Left lung (tissue), 14 donors: ENCODE measurements at places on chromosomes 13 and 19. TPM values are rescaled to one million over a fixed set of nuclear protein-coding genes. Genes with fewer than 3 reads are reported as not detected.

Gene LAIR1
- 66.9 TPM for total RNA-seq

Gene ZNF544
- 25.4 TPM for total RNA-seq

Gene CEACAM3
- 0.87 TPM for total RNA-seq

Gene ZNF763
- total RNA-seq, result 5.7 TPM

Gene CACNG7
- total RNA-seq, result not detected

DNA sequence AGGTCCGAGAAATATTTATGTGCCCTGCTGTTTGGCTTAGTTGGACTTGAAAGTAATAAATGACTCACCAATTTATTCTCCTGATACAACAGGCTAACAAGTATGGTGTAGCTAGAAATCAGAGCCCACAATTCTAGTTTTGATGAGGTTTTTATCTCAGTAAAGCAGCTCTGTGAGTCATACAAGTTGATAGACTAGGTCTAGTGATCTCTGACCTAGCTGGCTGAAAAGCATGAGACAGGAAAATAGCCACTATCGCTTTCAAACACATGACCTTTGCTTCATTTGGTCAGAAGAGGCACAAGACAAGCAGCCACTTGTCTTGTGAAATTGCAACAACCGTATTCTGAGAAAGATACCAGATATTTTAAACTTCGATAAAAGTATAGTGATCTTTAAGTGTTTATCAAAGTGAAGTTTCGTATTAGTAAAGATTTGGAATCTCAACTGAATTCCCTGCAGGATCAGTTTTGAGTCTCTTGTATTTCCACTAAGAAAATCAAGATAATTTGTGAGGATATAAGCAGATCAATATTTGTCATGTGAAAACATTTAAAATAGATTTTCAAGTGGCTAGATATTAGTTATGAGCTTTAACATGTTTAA, 126.7 kb downstream of the MAB21L1 start:
- H3K27ac ChIP-seq, result no peak overlapping the region
- H3K4me1 ChIP-seq, result no peaks in the 10 kb centered on the region
- H3K36me3 ChIP-seq, result no peaks in the 10 kb centered on the region
- H3K27me3 ChIP-seq, result no peaks in the 10 kb centered on the region

GRCh38 chr19:52095172-52096014, at the start of gene ZNF841:
TSS of gene ZNF841 (minus strand) at chr19:52095765. CDS start at chr19:52084801, 10,964 bp downstream.
- H3K4me3 ChIP-seq, result peak within 1 kb of the TSS; percentile 86
- peaks cover 13% of the 10 kb centered on the region for H3K4me1 ChIP-seq
- peak within 1 kb of the TSS; percentile 81 for H3K27ac ChIP-seq

DNA sequence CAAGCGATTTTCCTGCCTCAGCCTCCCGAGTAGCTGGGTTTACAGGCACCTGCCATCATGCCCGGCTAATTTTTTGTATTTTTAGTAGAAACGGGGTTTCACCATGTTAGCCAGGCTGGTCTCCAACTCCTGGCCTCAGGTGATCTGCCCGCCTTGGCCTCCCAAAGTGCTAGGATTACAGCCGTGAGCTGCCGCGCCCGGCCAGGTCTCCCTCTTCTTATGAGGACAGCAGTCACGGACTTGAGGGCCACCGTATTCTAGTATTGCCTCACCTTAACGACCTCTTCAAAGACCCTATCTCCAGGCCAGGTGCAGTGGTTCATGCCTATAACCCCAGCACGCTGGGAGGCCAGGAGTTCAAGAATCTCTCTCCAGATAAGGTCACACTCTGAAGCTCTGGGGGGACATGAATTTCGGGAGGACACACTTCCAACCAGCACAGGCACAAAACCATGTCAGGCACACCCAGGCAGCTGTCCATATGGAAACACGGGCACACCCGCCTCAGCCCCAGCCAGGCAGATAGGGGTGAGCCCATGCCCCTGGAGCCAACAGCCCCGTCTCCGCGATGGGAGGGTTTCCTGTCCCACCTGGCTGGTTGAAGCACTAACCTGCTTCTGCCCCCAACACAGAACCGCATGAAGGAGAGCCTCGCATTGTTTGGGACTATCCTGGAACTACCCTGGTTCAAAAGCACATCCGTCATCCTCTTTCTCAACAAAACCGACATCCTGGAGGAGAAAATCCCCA, 21.3 kb upstream of the S1PR4 start:
- no peaks in the 10 kb centered on the region for H3K36me3 ChIP-seq
- no peak overlapping the region for H3K4me3 ChIP-seq
- H3K4me1 ChIP-seq, result no peaks in the 10 kb centered on the region
- no peak overlapping the region for H3K27ac ChIP-seq

DNA sequence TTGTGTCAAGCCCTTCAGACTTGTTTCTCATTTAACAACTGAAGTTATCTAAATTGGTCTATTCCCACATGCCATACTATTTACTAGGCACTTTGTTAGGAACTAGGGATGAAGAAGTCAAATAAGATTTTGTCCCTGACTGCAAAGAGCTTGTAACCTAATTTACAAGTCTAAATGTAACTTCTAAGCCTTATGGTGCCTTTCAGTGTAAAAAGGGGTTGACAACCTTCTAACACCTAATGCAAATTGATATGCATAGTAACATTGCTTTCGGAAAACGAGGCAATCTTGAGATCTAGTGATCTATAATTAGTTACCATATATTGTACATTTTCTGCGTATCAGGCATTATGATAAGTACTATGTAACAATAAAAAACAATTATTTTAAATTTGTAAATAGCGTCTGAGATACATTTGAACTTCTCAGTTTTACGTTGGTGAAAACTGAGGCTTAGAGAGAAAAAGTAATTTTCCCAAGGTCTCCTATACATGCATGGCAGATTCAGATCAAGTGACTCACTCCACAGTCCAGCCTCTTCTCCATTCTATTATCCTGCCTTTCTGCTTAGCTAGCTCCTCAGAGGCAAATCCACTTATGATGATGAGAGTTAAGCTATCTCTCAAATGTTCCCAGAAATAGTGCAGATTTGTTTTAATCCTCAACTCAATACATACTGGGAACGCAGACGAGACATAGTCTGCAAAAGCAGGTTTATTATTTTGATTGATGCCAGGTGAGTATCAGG, 764.9 kb upstream of the SLITRK5 start:
- no peaks in the 10 kb centered on the region for H3K4me1 ChIP-seq
- no peak for DNase-seq
- no peaks in the 10 kb centered on the region for H3K27me3 ChIP-seq
- no peak overlapping the region for H3K27ac ChIP-seq

DNA sequence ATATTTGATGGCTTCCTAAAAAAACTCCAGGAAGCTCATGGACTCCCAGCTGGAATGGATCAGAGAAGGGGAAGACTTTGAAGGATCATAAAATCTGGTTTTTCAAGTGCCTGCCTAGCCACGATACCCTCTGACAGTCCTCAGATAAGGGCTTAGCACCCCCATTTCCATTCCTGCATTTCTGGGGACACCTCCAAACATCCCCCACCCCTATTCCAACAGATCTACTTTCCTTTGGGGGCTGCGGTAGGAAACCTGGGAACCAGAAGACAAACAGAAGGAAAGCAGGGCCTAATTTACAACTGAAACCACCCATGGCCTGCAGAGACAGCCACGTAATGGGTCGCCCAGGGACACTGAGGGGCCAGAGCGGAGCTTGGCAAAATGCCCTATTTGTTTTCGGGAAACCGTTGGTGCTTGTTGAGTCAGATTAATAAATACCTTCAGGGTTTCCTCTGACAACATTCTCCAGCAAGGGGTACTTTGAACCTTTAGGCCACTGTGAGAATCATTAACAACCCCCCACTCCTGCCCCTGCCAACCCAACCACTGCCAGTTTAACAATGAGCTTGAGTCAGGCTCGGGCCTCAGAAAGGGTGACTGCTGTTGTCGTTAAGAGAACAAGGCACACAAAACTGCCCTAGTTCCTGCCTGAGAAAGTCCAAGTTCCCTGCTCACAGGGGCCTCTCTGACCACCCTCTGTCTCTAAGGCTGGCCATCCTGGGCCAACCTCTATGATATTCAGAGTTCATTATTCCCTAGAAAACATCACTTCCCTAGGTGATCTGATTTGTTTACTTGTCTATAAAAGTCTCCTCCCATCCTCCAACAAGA, 23.5 kb downstream of the RHPN2 start:
- H3K27me3 ChIP-seq, result no peaks in the 10 kb centered on the region
- no peaks in the 10 kb centered on the region for H3K36me3 ChIP-seq
- H3K4me3 ChIP-seq, result no peak overlapping the region
- H3K4me1 ChIP-seq, result no peaks in the 10 kb centered on the region
- DNase-seq, result no peak
- H3K27ac ChIP-seq, result no peak overlapping the region

- no peaks in the 10 kb centered on the region for H3K27me3 ChIP-seq
- H3K27ac ChIP-seq, result no peak overlapping the region
- H3K4me1 ChIP-seq, result no peaks in the 10 kb centered on the region
- H3K36me3 ChIP-seq, result peaks cover 46% of the 10 kb centered on the region
Observed at GRCh38 chr13:112567161-112567862, 20.6 kb downstream of the TUBGCP3 start.

DNA sequence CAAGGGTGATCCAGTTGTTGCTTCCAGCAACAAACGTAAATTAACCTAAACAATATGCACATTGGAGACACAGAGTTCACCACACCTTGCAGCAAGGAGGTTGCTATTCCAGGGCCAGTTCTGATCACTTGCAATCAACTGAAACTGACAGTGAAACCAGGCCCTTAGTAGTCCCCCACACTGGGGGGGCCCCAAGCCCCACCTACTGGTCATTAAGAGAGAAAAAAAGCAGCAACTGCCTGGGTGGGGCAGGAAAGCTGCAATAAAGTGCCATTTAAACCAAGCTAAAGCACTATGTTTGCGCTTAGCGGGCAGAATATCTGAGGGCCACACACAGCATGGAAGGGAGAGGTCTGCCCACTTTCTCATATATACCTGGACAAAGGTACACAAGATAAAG, 51.5 kb downstream of the ATP7B start:
- no peaks in the 10 kb centered on the region for H3K27me3 ChIP-seq
- no peaks in the 10 kb centered on the region for H3K4me1 ChIP-seq
- DNase-seq, result no peak
- H3K36me3 ChIP-seq, result no peaks in the 10 kb centered on the region
- H3K27ac ChIP-seq, result no peak overlapping the region

GRCh38 chr19:22052644-22053013, 345 bp downstream of the ZNF257 start:
- no peaks in the 10 kb centered on the region for H3K36me3 ChIP-seq
- no peak overlapping the region for H3K27ac ChIP-seq
- DNase-seq, result peak; percentile 78
- no peaks in the 10 kb centered on the region for H3K27me3 ChIP-seq

DNA sequence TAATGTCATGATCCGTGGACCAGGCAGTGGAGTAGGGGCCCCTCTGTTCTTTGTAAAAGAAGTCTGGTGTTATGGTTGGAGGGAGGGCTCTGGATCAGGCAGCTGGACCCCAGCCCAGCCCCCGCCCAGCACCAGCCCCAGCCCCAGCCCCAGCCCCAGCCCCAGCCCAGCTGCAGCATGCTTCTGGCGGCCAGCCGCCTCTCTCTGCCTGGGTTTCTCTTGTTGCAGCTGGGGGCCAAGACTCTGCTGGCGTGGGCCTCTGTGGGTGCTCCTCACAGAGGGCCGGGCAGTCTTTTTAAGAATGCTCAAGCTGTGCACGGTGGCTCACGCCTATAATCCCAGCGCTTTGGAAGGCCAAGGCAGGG, 17.9 kb downstream of the DOT1L start:
- H3K27ac ChIP-seq, result no peak overlapping the region
- H3K36me3 ChIP-seq, result no peaks in the 10 kb centered on the region
- peaks cover 18% of the 10 kb centered on the region for H3K4me1 ChIP-seq

DNA sequence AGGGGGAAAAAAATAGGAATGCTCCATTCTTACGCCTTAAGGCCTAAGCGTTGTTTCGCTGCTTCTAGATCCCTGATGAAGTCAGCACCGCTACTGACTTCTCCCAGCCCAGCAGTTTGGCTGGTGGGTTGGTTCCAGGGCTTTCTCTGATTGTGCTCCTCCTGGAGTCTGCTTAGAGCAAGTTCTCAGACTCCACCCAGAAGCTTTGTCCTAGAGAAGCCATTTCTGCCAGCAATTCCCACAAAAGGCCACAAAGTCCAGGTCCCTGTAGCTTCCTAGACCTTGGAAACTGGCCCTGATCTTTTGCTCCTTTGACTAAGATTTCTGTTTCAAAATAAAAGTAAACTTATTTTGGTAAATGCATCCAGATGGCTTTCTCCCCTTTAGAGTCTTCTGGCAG, 65.4 kb downstream of the KCTD12 start:
- no peaks in the 10 kb centered on the region for H3K27me3 ChIP-seq
- H3K36me3 ChIP-seq, result no peaks in the 10 kb centered on the region
- H3K27ac ChIP-seq, result no peak overlapping the region
- no peak overlapping the region for H3K4me3 ChIP-seq

DNA sequence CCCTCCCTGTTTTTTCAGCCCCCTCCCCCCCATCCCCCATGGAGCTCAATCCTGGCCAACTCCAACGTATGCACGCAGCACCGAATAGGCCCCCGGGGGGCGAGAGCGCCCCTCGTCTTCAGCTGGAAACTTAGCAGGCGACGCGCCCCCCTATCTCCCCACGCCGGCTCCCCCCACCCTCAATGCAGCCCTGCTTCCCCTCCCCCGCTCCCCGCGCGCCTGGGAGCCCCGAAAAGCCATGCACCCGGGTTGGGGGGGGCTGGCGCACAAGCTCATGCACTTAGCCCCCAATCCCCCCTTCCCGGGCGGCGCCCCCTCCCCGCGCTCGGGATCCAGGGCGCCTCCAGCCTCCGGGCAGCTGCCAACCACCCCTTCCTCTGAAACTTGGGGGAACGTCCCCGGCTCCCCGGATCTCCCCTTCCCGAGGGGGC, 508 bp downstream of the ZBTB7A start:
- H3K4me1 ChIP-seq, result peaks cover 25% of the 10 kb centered on the region
- peak overlapping the region; percentile 93 for H3K4me3 ChIP-seq
- peak overlapping the region; percentile 96 for H3K27ac ChIP-seq
- DNase-seq, result no peak
- H3K36me3 ChIP-seq, result no peaks in the 10 kb centered on the region

- no peaks in the 10 kb centered on the region for H3K36me3 ChIP-seq
- no peak overlapping the region for H3K4me3 ChIP-seq
- H3K4me1 ChIP-seq, result no peaks in the 10 kb centered on the region
- no peak for DNase-seq
- H3K27ac ChIP-seq, result no peak overlapping the region
Observed at GRCh38 chr13:36925603-36926002, 5.6 kb upstream of the SMAD9 start.

DNA sequence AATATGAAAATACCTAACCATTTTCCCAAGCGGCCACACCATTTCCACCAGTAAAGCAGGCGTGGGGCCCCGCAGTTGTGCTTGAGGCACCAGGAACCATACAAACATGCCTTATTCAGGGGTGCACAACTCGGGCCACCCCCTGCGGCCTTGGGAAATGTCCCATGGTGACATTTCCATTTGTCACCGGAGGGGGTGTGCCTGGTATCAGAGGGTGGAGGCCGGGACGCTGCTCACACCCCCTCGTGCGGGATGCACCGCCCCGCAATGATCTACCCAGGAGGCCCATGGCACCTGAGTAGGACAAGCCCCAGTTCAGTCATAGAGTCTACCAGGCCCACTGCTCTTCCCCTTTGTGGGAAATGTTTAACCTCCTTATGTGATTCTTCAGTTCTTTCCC, 218.8 kb downstream of the TEX29 start:
- H3K36me3 ChIP-seq, result no peaks in the 10 kb centered on the region
- DNase-seq, result no peak
- no peaks in the 10 kb centered on the region for H3K4me1 ChIP-seq
- H3K4me3 ChIP-seq, result no peak overlapping the region
- no peak overlapping the region for H3K27ac ChIP-seq
